ENCODE measurements at places on chromosomes 7 and 10.

GRCh38 chr10:89206402-89207180 lies 526 bp downstream of the CH25H start:
- peak; percentile 68 for DNase-seq

- DNase-seq, result no peak
Observed at GRCh38 chr10:71834343-71834674, 16.7 kb downstream of the PSAP start.

GRCh38 chr10:130560116-130560515 lies 423.9 kb downstream of the GLRX3 start:
- DNase-seq, result no peak

DNA sequence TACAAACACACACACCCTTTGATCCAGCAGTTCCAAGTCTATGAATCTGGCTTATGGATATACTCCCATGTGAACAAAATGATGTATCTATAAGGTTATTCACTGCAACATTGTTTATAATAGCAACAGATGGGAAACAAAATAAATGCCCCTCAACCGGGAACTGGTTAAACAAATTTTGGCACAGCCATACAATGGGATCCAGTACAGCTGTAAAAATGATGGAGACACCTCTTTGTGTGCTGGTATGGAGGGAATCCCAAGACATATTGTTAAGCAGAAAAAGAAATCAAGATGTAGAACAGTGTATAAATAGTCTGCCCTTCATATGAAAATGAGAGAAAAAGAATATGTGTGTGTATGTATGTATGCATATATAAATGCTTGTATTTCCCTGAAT lies 155.5 kb downstream of the SNX10 start:
- DNase-seq, result no peak

DNA sequence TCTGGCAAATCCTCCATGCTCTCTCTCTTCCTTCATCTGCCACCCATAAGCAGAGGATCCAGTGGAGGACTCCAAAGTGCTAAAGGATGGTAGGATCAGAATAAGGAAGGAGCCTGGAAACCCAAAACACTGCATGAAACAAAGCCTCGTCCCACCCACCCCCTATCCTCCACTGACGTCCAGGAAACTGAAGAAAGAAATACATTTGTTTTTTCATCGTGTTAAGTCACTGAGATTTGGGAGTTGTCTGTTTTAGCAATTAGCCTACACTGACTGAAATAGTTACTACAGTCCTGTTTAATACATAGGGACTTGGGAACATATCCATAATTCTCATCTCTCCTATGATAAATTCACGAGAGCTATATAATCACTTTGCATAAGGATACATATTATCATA lies 14.8 kb downstream of the ANXA7 start:
- no peak for DNase-seq

- peak; percentile 80 for DNase-seq
Observed at GRCh38 chr10:3107426-3107961, 40.1 kb downstream of the PFKP start.

- DNase-seq, result no peak
Observed at GRCh38 chr10:122725768-122726167, 26.1 kb upstream of the C10orf120 start.

DNA sequence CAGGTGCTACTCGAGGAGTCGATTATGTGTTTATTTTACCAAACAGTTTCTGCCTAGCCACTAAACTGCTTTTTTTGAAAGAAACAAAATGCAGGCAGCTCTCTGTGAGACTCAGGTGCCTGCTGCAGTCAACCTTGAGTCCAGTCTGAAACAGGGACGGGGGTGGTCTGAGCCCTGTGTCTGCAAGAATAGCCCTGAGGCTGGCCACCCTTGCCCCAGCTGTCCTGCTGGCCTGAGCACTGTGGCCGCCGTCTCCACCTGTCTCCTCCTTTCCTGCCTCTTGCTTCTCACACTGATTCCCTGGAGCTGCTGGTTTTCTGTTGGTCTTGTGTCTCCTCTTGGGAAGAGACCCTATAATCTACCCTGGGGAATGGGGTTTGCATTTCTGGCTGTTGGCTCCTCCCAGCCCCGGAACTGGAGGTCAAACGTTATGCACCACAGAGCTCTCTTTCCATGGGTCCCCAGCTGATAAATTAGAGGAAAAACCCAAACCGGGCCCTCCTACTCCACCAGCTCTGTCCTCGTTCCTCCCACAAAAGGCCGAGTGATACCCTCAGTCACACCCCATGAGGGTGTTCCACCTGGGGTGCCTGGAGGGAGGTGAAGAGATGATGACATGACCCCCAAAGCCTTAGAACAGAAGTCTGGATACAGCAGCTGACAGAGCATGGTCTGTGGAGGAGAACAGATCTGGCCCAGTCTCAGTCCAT lies 15.0 kb upstream of the SLC18A3 start:
- no peak for DNase-seq

- no peak for DNase-seq
Observed at GRCh38 chr7:66535414-66536329, 93.0 kb upstream of the KCTD7 start.

DNA sequence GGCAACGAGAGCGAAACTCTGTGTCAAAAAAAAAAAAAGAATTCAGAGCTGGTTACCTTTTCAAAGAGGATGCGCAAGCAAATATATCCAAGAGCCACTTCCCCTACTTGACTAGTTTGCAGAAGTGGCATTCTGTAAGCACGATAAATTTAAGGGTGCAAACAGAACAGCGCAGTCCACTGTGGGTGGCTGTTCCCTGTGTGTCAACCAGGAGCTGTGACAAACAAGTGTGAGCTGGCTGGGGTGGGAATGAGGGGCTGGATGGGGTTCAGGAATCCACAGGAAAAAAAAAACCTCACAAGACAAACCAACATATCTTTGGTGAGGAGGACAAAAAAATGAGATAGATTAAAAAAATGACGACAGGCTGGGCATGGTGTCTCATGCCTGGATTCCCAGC lies 15.9 kb downstream of the GUSB start:
- DNase-seq, result peak; percentile 26

- DNase-seq, result no peak
Observed at GRCh38 chr7:103577059-103577458, 131.1 kb upstream of the SLC26A5 start.

DNA sequence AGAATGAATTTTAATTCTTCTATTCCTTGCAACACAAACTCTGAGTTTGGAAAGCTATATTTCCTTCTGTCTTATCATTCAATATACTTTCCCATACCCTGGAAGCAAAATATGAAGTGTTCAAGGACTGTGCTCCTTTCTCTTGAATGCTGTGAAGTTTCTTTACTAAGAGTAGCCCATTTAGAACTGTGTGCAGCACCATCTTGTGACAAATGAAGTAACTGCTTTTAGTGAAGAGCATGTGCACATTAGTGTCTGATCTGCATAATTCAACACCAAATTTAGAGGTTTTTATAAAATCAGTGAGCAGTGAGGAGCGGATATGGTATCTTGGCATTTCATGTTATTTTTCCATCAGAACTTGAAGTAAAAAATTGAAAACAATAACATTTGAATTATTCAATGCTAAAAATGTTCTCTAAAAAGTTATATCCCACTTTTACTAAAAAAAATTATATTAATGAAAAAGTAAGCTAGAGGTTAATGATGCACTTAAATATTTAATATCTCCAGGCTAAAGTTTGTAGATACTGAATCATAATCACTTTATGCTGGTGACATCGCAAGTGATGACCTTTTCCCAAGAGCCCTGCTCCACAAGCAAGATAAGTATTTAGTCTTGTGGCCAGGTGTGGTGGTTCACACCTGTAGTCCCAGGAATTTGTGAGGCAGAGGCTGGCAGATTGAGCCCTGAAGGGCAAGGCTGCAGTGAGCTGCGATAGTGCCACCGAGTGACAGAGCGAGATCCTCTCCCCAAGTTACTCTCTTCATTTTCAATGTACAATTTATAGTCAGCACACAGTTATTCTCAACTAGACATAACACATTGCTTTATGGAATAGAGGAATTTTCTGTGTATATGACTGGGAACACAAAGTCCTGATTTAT lies 108.8 kb upstream of the PCLO start:
- DNase-seq, result no peak

GRCh38 chr7:17301471-17302456 lies 3.3 kb downstream of the AHR start:
- no peak for DNase-seq

- no peak for DNase-seq
Observed at GRCh38 chr10:33773253-33773573, 438.7 kb upstream of the NRP1 start.

GRCh38 chr10:119621078-119621384 lies 24.3 kb upstream of the TIAL1 start:
- DNase-seq, result no peak

- no peak for DNase-seq
Observed at GRCh38 chr7:22338877-22339276, 18.1 kb downstream of the RAPGEF5 start.

DNA sequence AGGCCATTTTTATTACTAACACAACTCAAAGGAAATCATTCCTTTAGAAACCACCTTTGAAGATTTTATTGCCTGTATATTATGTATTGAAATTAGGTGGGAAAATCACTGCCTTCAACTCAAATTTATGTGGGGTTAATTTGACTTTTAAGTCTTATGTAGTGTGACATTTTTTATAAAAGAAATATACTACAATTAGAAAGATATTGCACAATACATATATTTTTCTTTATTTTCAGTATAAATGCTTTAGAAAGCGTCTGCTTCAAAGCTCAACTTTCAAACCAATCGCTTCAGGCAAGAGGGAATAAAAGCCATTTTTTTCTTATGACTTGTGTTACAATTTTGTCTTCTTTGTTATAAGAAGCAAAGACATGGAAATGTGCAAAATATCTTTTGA lies 337.4 kb upstream of the ZWINT start:
- DNase-seq, result no peak

- no peak for DNase-seq
Observed at GRCh38 chr7:134561-135256, 57.7 kb upstream of the FAM20C start.

- no peak for DNase-seq
Observed at GRCh38 chr10:65940816-65941662, 984.8 kb upstream of the LRRTM3 start.

DNA sequence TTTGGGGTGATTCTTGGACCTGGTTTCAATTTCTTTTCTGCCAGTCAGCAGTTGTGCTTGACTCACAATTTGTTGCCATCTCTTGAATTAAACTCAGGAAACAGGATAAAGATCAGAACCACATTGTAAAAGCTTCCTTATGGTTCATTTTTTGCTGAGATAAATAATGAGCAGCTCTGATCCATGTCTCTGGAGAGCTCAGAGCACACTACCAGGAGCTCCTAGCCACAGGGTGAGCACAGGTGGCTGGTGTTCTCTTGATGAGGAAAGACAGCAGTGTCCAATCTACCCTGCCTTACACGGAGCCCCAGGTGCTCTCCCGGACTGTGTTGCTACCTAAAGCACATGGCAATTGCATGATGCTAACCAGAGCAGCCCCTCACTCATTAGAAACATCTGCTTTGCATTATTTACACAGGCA lies 17.2 kb upstream of the FAM170B start:
- no peak for DNase-seq

- no peak for DNase-seq
Observed at GRCh38 chr10:119655566-119656001, 4.4 kb downstream of the BAG3 start.

DNA sequence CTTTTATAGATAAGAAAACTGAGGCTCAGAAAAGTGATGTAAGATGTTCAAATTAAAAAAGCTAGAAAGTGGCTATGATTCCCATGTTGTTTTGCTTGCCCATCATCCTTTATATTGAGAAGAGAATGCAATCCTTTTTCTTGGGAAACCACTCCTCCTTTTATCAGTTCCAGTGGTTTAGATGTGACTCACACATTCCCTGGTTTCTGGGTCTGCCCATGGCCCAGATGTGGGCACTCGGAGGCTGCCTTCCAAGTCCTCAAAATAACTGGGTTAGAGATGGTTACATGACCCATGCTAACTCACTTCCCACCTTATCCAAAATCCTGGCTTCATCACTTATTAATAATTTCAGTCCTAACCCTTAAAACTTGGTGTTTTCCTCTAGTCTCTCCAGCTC lies 550.0 kb downstream of the MDFIC start:
- DNase-seq, result no peak
